ENCODE measurements at places on chromosomes 6 and 20.

DNA sequence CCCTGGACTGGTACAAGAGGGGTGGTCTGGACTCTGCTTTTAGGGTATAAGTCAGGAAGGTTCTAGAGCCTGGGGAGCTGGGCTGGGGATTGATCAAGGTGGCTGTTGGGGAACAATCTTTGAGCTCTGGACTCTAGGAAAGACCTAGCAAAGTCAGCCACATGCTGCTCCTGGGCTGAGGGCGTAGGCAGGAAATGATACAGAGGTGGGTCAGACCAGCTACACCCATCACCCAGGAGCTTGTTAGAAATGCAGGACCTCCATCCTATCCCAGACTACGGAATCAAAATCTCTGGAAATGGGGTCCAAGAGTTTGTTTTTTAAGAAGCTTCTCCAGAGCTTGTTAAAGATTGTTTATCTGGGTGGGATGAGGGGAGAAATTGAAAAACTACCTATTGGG, 9.4 kb downstream of the ADTRP start:
- no peak for DNase-seq

- no peak for DNase-seq
These were observed 618.0 kb downstream of the PRKN start for GRCh38 chr6:162109480-162110050.

- DNase-seq, result no peak
These were observed 26.0 kb upstream of the CTAGE9 start for GRCh38 chr6:131736811-131737210.

DNA sequence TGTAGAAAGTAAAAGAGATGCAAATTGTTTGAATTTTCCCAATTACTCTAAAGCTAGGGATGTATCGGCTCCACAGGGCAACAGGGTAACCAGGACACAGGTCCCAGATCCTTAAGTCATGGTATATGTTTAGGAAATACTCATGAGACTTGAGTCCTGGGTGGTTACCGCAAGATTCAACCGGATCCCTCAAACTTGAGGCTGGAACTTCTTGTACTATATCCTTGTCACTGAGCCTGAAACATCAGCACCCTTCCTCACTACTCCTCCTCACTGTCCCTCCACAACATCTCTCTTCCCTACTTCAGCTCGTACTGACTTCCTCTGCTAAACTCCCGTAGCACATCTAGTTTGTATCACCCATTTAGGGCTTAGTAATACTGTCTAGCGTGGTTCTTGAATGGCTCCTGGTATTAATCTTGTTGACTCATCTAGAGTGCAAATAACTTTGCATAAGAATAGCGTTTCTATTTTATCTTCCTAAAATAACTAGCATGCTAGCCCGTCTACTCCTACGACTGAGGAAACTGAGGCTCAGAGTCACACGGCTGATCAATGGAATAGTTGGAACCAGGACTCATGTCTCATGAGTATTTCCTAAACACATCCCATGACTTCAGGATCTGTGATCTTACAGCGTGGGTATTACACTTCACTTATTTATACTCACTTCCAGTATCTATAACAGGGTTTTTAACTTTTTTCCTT, 72.1 kb downstream of the FILIP1 start:
- no peak for DNase-seq

DNA sequence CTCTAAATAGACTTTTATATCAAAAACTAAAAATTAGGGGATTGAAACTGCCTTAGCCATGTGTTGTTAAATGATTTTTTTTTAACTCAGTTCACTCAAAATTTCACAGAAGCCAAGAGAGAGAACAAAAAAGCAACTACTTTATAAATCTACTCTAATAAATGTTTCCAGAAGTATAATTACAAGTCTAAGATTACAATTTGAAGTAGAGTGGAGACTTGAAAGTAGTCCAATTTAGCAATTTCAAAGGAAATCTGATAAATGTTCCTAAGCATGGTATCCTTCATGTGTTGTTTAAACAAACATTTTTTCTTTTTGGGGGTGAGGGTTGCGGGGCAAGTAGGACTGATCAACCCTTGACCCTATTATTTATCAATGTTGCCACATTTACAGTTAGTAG, 72.6 kb downstream of the PHIP start:
- no peak for DNase-seq

GRCh38 chr20:47406849-47407682, 50.6 kb upstream of the ZMYND8 start:
- no peak for DNase-seq

- DNase-seq, result no peak
These were observed 244.5 kb downstream of the TPBG start for GRCh38 chr6:82607998-82608725.

- no peak for DNase-seq
These were observed 11.3 kb downstream of the DIDO1 start for GRCh38 chr20:62914970-62915457.

GRCh38 chr20:51542571-51543421, at the start of gene NFATC2:
TSS of gene NFATC2 (minus strand) at chr20:51542719. CDS start at chr20:51542499, 220 bp downstream.
- no peak for DNase-seq

DNA sequence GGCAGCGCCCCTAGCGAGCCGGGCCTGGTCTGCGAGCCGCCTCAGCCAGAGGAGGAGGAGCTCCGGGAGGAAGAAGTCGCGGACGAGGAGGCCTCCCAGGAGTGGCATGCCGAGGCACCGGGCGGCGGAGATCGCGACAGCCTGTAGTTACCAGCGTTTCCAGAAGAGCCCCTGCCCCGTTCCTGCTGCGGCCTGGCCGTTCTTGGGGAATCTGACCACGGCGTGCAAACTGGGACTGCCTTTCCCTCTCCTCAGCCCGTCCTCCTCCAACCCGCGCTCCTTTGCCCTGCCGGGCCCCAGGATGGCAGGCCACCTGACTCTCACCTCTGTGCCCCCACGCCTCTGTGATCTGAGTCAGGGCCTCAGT, 802 bp downstream of the HDGFL1 start:
- DNase-seq, result no peak

GRCh38 chr6:22353101-22353500, 56.3 kb upstream of the PRL start:
- no peak for DNase-seq

GRCh38 chr6:127180426-127180825, 62.0 kb downstream of the RSPO3 start:
- DNase-seq, result no peak

GRCh38 chr6:87661503-87661902, 40.5 kb downstream of the AKIRIN2 start:
- no peak for DNase-seq

DNA sequence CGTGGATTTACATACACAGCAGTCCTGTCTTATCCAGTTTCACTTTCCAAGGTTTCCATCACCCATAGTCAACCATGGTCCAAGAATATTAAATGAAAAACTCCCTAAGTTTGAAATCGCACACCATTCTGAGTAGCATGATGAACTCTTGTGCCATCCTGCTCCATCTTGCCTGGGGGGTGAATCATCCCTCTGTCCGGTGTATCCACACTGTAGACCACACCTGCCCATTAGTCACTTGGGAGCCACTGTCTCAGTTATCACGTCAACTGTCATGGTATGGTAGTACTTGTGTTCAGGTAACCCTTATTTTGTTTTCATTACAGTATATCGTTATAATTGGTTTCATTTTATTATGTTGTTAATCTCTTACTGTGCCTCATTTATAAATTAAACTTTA, 38.5 kb downstream of the PTGIS start:
- no peak for DNase-seq

DNA sequence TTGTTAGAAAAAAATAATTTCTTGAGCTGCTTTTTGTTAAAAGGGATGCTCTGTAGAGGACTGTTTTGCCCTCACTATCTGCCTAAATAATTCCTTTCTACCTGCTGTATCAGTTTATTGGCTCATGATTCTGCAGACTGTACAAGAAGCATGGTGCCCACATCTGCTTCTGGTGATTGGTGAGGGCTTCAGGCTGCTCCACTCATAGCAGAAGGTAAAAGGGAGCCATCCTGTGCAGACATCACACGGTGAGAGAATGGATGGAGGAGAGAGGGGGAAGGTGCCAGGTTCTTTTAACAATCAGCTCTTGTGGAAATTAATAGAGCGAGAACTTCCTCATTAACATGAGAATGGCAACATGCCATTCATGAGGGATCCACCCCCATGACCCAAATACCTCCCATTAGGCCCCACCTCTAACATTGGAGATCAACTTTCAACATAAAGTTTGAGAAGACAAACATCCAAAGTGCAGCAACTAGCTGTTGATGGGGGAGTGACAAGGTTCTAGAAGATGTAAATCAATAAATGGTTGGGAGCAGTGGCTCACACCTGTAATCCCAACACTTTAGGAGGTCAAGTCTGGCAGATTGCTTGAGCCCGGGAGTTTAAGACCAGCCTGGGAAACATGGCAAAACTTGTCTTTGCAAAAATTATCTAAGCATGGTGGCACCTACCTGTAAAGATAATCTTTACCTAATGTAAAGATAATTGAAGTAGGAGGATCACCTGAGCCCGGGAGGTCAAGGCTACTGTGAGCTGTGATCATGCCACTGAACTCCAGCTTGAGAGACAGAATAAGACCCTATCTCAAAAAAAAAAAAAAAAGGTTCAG, 15.7 kb upstream of the AHCY start:
- DNase-seq, result no peak

GRCh38 chr6:120935016-120935415, 399.3 kb downstream of the TBC1D32 start:
- no peak for DNase-seq

GRCh38 chr6:18823782-18824386, 436.7 kb downstream of the RNF144B start:
- DNase-seq, result no peak

DNA sequence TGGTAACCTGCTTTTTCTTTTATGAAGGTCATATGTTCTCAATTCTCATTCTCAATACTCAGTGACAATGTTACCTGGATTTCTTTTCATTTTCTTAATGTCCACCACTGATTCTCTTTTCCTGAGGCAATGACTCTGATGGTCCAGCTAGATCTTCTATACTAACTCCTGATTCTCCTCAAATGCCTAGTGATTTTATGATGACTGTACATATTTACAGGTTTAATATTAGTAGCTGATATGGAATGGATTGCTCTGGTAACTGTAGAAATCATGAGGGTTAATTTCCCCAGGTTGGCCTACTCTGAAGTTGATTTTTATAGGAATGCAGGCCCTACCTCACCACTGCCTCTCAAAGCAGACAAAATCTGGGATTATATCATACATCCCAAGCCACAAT, 308.6 kb upstream of the CNR1 start:
- no peak for DNase-seq

DNA sequence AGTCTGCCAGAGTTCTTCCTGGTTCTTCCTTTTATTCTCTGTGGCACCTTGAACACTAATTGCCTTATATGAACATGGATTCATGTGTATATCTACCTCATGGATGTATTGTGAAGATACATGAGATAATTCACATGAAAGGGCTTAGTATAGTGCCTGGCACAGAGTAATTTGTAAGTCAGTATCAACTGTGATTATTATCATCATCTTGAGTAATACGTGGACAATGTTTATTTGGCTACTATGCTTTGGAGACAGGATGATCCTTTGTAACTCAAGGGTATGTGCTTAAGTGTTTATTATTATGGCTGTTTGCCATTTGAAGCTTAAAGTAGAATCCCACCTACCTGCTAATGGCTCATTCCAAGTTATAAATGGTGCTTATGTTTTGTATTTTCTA, 16.0 kb downstream of the DOP1A start:
- DNase-seq, result no peak

DNA sequence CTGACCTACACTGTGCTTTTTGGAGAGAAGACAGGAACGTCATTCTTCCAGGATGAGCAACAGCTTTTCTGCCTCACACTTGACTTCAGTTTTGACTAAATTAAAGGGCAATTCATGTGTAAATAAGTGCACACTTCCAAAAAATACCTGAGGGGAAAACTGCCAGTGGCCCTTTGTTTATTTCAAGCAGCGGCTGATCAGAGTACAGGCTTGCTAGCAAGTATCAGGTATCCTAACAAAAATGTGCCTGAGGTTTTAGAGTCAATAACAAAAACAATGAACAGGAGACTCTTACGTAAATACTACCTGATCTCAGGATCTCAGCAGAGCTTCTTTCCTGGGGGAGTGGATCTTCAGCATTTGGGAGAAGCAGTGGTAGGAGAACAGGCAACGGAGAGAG, 12.4 kb downstream of the LY86 start:
- no peak for DNase-seq

DNA sequence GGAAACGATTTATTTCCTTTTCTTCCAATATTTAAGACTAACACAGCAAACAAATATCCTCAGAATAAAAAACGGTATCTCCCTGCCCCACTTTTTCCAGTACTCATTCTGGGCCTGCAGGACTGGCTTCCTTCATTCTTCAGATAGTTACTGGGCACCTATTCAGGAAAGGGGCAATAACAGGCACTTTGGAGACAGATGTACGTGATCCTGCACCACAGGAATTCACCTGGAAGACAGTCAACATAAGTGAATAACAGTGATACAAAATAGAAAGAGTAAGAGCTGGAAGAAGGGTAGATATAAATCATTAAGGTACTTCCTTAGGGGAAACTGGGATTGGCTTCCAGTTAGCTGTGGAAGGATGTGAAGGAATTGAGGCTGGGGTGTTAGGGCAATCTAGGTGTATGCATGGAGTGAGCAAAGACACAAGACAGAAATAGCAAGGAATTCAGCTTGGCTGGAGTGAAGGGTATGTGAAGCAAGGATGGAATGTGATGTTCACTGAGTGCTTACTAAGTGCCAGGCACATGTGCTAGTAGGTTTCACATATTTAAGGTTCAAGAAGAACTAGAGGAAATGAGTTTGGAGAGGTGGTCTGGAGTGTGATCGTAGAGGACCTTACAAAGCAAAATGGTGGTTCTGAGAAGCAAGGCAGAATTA, 49.3 kb upstream of the FAM83C start:
- DNase-seq, result no peak

DNA sequence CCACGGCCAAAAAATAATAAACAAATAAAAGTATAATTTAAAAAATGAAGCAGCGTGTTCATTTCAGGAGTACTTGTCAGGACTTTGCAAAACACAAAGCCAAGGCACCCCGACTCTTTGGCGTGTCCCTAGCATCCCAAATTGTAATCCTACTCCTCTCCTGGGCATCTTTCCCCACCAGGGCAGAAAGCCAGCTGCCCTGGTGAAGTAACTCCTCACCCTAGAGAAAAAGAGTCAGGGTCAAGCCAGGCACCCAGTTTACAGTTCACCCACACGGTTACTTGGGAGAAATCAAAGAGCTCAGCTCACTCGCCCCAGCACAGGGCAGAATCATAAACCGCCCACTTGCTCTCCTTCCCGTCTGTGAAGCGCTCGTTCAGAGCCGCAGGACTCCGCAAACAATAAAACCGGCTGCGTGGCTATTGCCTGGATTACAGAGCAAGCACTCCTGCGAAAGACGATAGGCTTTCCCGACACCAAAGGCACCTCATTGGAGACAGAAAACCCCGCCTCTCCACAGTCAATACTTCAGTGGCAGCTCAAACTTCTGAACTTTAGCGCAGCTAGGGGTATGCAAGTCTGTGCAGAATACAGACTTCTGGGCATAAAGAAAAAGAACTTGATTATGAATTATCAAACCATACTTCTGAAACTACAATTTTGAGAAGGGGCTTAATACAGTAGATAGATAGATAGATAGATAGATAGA, 73.0 kb upstream of the NHSL1 start:
- no peak for DNase-seq

All from occipital lobe (tissue), 3 donors.